Activated T-cell treated with anti-CD3 and anti-CD28 coated beads for 48 hours (primary cell): ENCODE measurements at places on chromosomes 4 and X.

- DNase-seq = no peak
Observed at GRCh38 chr4:55020131-55020530, 105.3 kb downstream of the KDR start.

DNA sequence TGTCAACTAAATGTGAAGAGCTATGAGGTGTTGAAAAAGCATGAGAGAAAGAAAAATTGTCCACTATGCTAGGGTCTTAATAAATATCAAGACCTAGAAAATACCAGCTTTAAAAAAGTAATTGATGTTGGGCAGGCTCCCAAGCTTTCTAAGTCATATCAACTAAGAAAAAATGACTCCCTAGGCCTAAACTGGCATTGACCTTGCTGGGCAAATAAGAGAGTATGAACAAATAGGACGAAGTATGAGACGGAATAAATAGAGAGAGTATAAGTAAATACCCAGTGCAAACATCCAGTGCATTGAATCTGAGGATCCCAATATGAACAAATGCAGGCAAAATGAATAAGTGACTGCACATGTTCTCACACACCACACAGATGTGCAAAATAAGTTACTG lies 3.2 kb downstream of the KDR start:
- DNase-seq = no peak

GRCh38 chr4:62359441-62360155 lies 1159.5 kb downstream of the ADGRL3 start:
- no peak for DNase-seq

GRCh38 chr4:113407409-113407808 lies 354.1 kb downstream of the CAMK2D start:
- no peak for DNase-seq

DNA sequence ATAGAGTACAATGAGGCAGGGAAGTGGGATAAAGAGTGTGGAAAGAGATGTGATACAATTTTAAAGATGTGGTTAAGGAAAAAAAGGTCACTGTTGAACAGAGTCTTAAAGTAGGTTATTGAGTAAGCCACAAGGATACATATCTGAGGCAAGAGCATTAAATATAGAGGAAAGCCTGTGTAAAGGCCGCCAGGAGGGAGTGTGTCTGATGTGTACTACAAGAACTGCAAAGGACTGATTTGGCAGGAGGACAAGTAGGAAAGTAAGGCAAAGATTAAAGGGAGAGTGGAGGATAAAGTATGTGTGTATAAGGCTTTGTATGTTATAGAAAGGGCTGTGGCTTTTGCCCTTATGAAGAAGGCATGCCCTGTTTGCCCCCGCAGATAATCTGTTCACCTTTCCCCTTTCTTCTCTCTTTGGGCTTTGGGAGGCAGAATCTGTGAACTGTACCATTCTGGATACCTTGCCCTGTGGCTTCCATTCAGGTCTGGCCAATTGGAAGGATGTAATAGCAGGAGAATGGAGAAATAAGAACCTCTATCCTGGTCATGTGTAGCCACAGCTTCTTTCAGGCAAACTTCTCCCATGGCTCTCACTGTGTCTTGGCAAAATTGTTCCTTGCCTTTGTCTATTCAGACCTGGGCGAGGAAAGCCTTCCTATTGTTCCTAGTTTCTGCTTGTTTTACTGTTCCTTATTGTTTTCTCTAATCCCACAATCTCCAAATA lies 68.9 kb upstream of the FAM47B start:
- no peak for DNase-seq

DNA sequence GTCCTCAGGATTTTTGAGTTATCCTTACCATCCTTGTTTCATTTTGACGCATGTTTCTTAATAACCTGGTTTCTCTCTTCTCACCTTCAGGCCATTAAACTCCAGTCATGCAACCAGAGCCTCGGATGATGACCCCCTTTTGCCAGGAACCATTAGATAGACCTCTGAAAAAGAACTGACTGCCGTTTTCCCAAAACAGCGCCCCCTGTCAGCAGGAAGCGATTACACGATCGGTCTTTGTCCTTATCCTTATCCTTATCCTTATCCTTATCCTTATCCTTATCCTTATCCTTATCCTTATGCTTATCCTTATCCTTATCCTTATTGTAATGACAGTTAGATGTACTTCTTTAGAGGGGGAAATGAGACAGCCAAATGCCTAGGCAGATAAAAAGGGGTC lies 148.4 kb upstream of the ITM2A start:
- DNase-seq = no peak

GRCh38 chr4:58163156-58163555 lies 1053.0 kb upstream of the IGFBP7 start:
- DNase-seq = no peak

GRCh38 chr4:183797011-183797444 lies 108.1 kb upstream of the STOX2 start:
- DNase-seq = no peak

GRCh38 chrX:109294097-109294814 lies 187.6 kb downstream of the GUCY2F start:
- no peak for DNase-seq

DNA sequence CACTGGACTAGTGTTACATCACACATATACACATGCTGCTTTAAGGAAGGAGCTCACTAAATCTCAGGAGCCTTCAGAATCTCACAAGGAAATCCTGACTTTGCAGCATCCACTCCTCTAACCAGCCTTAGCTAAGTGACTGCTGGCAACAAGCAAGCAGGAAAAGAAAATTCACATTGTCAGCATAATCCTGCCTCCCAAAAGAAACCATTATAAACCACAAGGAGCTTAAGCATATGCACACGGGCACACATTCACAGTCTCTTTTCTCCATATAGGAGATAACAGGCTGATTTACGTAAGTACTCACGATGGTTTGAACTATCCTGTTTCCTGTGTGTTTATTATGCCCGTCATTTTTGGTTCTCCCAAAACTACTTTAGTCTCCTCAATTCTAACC lies 136.3 kb downstream of the TMEM144 start:
- no peak for DNase-seq

GRCh38 chr4:60581919-60582536 lies 618.1 kb upstream of the ADGRL3 start:
- DNase-seq = no peak

- DNase-seq = no peak
Observed at GRCh38 chr4:146458594-146458993, 63.1 kb downstream of the SLC10A7 start.

- DNase-seq = no peak
Observed at GRCh38 chr4:181991369-181992108, 251.7 kb upstream of the TENM3 start.

- DNase-seq = no peak
Observed at GRCh38 chr4:32775049-32775448, 2054.9 kb downstream of the PCDH7 start.

- no peak for DNase-seq
Observed at GRCh38 chr4:113483131-113483530, 278.4 kb downstream of the CAMK2D start.

GRCh38 chrX:23503835-23504539 lies 163.3 kb upstream of the PRDX4 start:
- no peak for DNase-seq

- DNase-seq = no peak
Observed at GRCh38 chr4:158314756-158315487, 104.6 kb downstream of the TMEM144 start.

DNA sequence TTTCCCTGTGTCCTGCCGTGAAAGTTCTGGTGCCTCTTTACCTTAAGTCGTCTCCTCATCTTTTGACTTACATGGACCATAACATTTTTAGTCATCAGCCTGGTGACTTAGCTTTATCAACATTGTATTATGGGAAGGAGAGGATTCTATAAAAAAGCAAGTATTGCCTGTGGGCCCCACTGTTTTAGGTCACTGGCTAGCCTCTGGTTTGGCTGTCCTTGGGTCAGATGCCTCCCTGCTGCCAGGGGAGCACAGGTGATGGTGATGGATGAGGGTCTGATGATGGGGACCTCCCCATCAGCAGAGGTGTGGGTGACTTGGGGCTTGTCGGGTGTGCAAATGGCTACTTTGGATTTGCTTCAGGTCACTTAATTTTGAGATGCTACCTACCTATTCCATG lies 51.8 kb downstream of the FAM193A start:
- no peak for DNase-seq

DNA sequence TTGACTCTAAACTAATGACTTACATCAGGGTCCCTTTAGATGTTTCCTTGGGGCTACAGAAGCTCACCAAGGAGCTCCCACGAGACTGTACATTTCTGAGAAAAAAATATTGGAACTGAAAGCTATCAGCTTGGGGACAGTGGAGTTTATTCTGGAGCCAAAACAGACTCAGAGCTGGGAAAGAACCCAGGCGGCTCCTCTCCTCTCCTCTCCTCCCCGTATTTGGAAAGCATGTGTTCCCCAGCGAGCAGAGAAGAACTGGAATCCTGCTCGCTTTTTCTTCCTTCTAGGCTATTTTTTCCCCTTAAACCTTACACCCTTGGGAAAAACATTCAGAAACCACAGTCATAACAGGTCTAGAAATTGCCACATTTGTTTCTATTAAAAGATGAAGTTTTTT lies 4.3 kb upstream of the MAP7D3 start:
- no peak for DNase-seq

DNA sequence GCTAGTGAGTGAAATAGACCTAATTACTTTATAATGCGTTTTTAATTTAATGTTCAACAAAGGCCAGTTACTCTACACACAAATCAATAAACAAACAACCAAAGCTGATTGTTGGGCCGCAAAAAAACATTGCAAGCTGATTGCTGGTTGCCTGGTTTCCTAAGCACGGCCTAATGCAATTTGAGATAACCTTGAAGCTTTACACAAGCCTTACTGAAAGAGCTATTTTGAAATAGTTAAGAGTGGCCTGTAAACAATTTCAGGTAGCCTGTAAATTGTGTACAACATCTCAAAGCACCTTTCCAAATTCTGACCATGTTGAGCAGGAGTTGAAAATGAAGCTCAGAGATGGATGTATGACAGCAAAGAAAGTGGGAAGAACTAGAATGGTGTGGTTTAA lies 17.5 kb upstream of the CXorf66 start:
- no peak for DNase-seq

- DNase-seq = no peak
Observed at GRCh38 chrX:20015422-20015821, 24.6 kb upstream of the BCLAF3 start.

DNA sequence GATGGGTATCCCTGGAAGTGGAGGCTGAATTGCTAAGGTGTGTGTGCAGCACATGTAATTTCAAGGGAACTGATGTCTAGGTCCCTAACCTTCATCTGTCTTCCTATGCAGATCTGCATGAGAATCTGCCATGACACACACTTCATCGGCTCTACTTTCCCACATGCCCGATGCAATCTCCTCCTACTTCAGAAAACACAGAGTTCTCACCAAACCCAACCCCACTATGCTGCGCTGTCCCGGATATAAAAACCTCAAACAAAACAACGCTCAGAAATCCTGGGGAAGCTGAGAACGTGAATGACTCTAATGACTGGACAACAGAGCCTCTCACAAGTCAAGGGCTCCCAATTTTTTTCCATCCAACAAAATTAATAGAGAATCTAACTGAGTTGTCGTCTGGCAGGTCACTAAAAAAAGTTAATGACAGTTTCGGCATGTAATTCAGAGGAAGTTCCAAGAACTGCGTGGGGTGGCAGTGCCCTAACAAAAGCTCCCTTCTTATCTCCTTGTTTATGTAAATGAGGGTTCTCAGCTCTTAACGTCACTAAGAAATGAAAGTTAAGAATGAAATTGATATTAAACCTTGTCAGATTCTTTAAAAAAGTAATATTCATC lies 39.0 kb downstream of the STX18 start:
- peak; percentile 7 for DNase-seq

GRCh38 chr4:113050371-113050755 lies 910 bp downstream of the ANK2 start:
- no peak for DNase-seq

DNA sequence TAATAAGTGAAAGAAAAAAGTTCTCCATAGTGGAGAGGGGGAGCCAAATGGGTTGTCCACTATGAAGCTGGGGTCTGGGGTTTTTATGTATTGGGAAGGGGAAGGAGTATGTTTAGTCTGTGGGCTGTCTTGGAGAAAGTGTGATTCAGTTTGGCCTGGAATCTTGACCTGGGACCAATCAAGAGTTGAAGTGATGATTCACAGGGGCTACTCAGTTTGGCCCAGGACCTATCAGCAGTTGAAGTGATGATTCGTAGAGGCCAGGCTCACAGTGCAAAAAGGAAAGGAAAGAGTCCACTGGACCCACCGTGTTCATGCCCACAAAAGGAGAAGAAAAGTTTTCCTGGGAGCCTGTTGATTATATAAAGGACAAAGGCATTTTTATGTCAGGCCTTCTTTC lies 47.3 kb upstream of the RAB9B start:
- no peak for DNase-seq

DNA sequence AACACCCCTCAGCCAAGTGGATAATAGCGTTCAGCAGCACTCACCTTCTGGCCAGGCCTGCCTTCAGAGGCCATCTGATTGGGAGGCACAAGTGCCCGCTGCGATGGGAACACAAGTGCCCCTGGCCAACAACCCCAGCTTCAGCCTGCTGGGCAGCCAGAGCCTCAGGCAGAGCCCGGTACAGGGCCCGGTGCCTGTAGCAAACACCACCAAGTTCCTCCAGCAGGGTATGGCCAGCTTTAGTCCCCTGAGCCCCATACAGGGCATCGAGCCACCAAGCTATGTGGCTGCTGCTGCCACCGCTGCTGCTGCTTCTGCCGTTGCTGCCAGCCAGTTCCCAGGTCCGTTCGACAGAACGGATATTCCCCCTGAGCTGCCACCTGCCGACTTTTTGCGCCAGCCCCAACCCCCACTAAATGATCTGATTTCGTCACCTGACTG lies 55.9 kb upstream of the MTM1 start:
- no peak for DNase-seq

GRCh38 chr4:160819791-160820190 lies 1344.0 kb downstream of the FSTL5 start:
- no peak for DNase-seq

DNA sequence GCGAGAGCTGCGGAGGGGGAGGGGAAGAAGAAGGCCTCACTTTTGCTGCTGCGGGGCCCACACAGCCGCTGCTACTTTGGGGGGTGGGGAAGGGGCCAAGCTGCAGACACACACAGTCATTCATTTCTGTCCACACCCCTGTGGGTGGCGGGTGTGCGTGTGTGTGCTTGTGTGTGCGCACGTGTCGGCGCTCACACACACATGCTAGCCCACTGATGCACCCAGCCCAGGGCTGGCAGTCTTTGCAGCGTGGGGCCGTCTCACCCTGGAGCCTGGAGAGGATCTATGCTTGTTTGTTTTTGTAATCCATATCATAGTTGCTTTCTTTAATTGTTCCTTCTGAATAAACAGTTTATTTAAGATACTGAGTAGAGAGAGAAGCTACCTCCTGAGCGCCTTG lies 4.0 kb downstream of the DUSP9 start:
- DNase-seq = no peak

DNA sequence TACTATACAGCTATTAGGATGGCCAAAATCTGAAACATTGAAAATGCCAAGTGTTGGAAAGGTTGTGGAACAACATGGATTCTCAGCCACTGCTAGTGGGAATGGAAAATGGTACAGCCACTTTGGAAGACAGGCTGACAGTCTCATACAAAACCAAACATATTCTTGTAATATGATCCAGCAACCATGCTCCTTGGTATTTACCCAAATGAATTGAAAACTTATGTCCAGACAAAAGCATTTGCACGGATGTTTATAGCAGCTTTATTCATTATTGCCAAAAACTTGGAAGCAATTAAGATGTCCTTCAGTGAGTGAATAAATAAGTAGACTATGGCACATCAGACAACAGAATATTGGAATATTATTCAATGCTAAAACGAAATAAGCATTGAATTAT lies 105.8 kb upstream of the DCLK2 start:
- no peak for DNase-seq

- DNase-seq = no peak
Observed at GRCh38 chrX:32868524-32868895, 342.8 kb downstream of the DMD start.
